ENCODE measurements at places on chromosomes 11 and 22. TPM values are rescaled to one million over a fixed set of nuclear protein-coding genes. Genes with fewer than 3 reads are reported as not detected.

Gene FXYD6
- 4.4 TPM for total RNA-seq

Gene TUG1
- 16.5 TPM for total RNA-seq

Gene FAM111B
- total RNA-seq: not detected

Gene TTLL1
- 1.8 TPM for total RNA-seq

Gene MYBPC3
- total RNA-seq: not detected

Gene CEND1
- total RNA-seq: not detected

Gene CD6
- total RNA-seq: not detected

Gene ANO5
- total RNA-seq: 28.8 TPM

Gene CHRDL2
- 0.20 TPM for total RNA-seq

Measured in gastrocnemius medialis (tissue), 4 donors.